ENCODE measurements at places on chromosomes 11 and 22.
A peak's percentile ranks its signal among the peaks of the same experiment; 100 is the strongest.

DNA sequence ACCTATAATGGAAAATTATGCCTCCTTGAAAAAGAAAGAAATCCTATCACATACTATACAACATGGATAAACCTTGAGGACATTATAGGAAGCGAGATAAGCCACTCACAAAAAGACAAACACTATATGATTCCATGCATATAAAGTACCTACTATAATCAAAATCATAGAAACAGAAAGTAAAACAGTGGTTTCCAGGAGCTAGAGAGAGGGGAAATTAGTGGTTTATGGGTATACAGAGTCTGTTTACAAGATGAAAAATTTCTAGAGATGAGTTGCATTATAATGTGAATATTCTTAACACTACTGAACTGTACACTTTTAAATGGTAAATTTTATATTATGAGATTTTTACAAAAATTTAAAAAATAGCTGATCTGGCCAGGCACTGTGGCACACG is 40.5 kb upstream of the ARHGAP42 start:
- DNase-seq = no peak

- no peak for DNase-seq
Measured at GRCh38 chr11:131324921-131325570, 45.4 kb upstream of the NTM start.

- DNase-seq = no peak
Measured at GRCh38 chr11:60947700-60948099, 4.3 kb downstream of the SLC15A3 start.

GRCh38 chr11:94882931-94883330 is 90.4 kb downstream of the CWC15 start:
- DNase-seq = no peak

GRCh38 chr11:33373636-33374035 is 116.5 kb downstream of the HIPK3 start:
- no peak for DNase-seq

DNA sequence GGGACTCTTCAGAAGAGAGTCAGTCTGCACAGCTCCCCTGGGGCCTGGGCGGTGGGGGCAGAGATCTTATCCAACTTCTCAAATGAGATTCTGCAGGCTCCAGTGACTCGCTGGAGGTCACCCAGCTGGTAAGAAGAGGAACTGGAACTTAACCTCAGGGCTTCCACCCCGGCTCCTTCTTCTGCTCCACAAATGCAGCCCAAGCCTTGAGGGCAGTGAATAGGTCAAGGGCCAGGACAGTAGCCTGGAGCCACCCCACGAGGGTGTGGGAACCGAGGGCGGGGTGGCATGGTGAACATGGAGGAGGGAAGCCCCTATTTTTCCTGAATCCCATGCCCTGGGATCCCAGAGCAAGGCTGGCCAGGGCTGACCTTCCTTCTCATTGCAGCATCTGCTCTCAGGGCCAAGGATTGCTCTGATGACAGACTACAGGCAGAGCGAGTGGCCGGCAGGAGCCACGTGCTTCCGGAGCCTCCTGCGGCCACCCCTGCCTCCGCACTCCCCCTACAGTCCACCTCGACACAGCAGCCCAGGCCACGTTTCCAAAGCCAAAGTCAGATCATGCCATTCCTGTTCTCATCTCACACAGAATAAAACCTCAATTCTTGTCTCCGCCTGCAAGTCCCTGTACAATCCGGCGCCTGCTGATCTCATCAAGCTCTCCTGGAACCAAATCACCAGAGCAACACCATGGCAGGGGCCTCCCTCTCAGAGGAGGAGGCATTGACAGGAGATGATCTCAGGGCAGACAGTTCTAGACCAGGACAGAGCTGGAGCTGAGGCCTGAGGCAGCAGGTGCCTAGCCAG is 21.1 kb upstream of the UPK3A start:
- DNase-seq = peak; percentile 71

Measured in endothelial cell (in vitro differentiated cells).